NCI-H1930 (cell line): ENCODE measurements at places on chromosomes 4 and X.

DNA sequence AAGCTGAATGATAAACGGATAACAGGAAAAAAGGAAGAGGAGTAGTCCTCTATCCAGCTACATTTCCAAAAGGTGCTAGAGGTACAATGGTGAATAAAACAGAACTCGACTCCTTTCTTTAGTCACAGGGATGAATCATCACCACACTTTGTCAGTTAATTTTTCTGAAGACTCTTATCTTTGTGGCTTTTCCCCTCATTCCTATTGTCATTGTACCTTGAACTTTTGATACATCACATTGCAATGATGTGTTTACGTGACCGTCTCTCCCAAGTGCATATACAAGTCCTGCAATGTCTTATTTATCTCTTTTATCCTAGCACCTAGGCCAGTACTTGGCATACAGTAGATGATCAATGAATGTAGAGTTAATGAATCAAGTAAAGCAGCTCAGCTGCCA lies 134.7 kb downstream of the LHFPL1 start:
- DNase-seq: no peak

DNA sequence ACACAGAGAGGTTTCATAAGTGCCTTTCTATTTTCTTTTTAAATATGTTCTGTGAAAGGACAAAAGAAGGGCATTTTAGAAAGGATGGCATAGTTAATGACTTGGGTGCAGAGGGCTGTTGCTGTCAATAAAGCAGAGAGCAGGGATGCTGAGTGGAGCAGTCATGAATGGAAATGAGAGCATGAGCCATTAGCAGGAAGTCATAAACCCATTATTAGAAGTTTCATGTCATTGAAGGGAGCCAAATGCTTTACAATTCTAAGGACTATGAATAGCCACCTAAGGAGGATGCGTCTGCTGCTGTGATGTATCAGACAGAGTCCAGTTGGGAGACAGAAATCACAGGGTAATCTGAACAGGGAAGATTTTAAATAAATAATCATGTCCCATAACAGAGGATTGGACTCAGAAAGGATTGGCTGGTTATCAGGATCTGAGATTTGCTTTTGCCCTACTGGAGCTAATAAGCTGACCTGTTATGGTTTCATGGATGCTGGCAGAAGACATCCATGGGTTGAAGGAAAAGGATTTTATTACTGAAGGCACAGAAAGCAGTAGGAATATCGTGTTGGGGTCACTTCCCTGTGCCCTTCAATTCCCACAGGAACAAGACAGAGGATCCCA lies 47.5 kb upstream of the WDR19 start:
- DNase-seq: no peak

DNA sequence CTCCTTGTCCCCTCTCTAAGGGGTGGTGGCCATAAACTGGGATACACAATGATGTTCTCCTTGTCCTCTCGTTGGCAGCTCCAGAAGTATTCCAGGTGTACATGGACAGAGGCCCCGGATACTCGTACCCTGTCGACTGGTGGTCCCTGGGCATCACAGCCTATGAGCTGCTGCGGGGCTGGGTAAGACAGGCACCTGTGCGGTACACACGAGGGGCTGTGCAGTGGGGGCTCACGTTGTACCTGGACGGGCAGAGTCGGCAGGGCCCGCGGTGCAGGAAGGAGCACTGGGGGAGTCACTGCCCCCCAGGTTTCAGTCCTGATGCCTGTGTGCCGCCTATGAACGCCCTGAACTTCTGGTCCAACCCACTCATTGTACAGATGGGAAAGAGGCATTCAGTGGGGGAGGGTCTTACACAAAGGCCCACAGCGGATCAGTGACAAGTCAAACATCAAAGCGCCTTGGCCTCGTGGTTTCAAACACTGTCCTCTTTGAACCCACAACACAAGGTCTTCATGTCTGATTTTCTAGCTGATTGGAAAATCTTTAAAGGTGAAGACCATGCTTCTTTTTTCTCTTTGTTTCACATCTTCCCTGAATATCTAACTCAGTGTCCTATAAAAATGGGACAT lies 261.6 kb downstream of the EVC2 start:
- no peak for DNase-seq

- no peak for DNase-seq
These were observed 924.3 kb upstream of the DIAPH2 start for GRCh38 chrX:95760356-95760755.
